ENCODE measurements at places on chromosomes 3 and 15.

DNA sequence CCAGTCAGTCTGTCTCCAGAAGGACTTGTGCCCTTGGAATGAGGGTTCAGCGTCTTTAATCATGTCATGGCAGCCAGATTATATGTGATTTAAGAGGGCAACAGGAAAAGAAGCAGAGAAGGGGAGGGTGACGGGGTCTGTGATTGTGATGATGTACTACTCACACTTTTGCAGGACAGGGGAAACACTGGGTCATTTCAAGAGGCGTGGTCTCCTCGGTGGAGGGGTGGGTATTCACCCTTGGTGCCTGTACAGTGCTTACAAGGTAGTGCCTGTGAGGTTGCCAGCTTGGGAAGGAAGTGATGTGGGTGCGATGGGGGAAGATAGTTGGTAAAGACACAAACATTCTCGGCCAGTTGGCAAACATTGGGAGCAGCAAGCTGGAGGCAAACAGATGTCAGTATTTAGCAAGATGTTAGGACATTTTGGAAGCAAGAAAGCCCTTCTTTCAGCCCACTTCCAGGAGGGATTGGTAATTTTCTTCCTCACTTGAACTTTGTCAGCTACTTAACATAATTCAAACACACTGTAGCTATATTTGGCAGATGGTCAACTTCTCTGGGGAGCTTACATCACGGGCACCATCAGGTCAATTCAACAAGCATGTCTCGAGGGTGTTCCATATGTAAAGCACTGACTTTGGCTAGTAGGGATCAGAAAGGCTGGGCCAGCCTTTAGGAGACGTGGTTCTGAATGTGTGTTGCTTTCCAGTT lies 71.4 kb upstream of the ROPN1 start:
- no peak for DNase-seq

- DNase-seq = no peak
Observed at GRCh38 chr15:38670128-38671005, 105.8 kb upstream of the RASGRP1 start.

DNA sequence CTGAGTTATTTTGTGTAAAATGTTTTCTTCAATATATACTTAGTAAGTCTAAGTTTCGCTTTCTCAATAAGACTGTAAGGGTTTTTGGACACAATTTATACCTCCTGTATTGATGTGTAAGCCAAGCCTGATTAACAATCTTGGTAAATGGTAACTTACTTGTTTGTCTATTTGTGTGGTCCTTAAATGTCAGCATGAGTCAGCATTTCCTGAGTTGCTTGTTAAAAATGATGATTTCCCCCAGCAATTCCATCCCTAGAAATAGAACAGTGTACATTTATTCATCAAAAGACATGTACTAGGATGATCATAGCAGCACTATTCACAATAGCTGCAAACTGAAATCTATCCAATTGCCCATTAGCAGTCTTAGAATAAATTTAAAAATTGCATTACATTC lies 53.4 kb upstream of the LRIG1 start:
- DNase-seq = no peak

DNA sequence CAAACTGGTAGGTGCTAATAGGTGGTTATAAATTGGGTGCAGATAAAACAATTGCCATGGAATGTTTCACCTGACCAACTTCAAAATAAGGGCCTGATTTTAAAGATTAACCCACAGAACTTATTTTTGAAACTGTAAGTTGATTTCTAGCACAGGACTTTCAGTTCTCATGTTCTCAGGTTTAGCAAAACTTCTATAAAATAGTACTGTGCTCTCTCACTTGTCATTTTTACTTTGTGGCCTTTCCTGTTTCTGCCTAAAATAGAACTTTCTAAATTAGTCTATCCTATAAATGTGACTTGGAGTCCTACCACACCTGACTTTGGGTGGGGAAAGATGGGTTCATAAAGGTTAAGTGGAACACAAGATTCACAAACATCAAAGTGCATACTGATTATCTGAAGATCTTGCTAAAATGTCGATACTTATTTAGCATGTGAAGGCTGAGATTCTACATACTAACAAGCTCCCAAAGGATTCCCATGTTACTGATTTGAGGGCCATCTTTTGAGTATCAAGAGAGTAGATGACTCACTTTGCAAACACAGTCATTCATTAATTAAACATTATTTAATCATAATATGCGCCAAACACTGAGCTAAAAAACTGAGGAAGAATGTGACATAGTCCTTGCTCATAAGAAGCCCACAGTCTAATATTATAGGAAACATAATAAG lies 38.6 kb downstream of the BTLA start:
- DNase-seq = no peak

DNA sequence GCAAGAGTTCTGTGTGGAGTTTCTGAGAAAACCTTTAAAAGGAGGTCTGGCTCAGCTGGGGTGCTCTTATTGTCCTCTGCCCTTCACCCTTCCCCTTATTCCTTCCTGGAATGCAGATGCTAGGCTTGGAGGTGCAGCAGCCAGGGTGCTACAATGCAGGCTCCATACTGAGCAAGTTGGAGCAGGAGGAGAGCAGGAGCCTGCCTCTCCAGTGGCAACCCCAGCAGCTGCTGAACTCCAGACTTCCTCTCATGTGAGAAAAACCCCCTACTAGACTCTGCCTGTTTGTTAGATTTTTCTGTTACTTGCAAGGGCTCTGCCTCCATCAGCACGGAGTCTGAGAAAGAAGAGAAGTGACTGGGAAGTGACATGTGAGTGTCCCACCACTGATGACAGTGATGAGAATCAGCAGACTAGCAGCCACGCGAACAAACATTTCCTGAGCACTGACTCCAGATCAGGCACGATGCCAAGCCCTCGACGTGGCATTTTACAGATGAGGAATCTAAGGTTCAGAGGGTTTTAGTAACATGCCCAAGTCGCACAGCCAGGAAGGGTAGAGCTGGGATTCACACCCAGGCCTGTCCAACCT lies 16.1 kb upstream of the RARRES1 start:
- DNase-seq = no peak
